ENCODE measurements at places on chromosomes 6 and 20.

- DNase-seq: no peak
Observed at GRCh38 chr6:71402096-71402495, 113.5 kb downstream of the OGFRL1 start.

DNA sequence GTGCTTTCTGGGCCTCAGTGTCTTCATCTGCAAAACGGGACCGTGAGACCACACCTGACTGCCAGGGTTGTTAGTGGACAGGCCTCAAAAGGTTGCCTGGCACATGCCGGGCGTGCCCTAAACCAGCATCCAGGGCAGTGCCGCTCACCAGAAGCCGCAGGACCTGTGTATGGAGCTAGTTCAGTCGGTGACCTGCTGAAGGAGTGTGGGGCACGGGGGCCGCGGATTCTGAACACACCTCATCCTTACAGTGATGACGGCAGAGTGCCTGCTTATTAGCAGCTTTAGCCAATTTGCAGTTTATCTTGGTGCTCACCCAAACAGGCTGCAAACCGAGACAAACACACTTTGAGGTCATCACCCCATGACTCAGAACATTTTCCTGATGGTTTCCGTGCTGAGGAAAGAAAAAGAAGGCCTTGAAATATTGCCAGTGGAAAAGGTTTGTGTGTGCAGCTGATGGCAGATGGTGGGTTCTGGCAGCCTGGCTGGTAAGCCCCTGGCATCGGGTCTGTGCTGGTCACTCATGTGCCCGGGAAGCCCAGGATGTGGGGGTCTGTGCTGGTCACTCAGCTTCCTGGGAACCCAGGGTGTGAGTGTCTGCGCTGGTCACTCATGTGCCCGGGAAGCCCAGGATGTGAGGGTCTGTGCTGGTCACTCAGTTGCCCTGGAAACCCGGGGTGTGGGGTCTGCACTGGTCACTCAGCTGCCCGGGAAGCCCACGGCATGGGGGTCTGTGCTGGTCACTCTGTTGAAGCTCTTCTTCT is 153.8 kb downstream of the ERMARD start:
- DNase-seq: peak; percentile 25

DNA sequence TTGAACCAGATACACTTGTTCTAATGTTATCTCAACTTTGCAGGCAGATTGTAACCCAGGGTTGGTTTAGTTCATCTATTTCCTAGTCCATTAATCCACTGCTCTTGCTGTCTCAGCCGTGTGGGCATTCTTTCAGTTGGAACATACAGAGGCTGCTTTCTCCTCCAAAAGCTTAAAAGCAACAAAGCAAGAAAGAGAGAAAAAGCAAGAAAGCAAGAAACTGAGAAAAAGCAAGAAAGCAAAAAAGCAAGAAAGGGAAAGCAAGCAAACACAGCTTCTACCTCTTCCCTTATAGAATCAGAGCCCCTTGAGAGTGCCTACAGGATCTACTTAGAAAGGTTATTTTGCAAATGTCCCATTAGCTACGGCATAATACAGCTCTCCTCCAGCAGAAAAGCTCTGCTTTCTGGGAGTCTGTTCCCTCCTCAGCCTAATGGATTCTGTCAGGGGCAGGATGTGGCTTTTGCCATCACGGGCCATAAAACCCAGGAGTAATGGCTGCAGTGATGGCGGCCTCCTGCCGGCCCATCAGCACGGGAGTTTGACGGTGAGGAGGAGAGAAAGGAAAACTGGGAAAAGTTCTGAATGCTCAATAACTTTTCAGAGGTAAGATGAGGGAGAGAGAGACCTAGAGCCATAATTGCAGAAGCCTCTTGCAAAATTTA is 156.8 kb upstream of the JARID2 start:
- DNase-seq: no peak

GRCh38 chr6:160085713-160086505 is 35.7 kb upstream of the SLC22A1 start:
- no peak for DNase-seq

GRCh38 chr6:28675600-28675999 is 149.9 kb downstream of the GPX5 start:
- DNase-seq: no peak

- no peak for DNase-seq
Observed at GRCh38 chr20:58630063-58630462, 21.0 kb upstream of the STX16 start.

DNA sequence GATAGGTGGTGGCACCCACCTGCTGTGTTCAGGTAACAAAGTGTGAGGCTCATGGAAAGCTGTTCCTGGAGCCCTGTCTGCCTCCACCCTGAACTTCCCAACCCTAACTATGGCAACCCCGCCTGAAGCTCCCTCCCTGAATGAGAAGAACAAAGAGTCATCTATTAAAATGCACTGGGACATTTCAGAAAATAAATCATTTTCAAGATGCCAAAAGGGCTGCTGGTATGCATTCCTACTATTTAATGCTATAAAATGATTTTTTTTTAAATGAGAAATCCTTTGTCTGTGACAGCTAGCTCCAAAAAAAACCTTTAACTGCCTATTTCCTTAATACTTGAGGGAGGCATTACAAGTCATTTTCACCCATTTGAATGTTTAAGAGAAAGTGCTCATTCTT is 84.3 kb upstream of the MRPS10 start:
- no peak for DNase-seq

DNA sequence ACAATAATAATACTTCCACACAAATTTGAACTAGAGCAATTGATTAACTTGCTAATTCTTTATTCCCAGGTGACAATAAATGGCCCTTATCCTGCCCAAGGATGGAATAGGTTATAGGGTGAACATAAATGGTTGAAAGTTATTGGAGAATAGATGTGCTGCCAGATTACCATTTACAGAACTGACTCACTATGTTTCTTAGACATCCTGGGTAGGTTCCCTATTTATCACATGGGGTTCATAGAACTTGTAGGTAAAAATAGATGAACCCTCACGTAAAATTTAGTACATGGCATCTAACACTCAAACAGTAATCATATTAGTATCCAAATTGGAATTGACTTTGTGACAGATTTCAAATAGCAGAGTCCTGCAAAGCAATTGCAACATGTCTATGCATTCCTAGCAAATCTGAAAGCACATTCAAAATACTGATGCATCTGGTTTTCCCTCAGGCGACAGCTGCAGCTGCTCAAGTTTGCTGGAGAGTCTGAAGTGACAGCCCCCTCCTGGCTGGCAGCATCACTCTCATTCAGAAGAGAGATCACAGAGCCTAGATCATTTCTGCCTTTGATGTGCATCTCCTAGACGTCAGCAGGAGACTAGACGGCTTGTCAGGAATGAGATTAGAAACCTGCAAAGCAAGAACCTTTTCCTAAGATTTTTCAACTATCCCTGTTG is 80.2 kb upstream of the RNF217 start:
- DNase-seq: no peak

- DNase-seq: no peak
Observed at GRCh38 chr6:29477923-29478450, 9.8 kb downstream of the MAS1L start.

DNA sequence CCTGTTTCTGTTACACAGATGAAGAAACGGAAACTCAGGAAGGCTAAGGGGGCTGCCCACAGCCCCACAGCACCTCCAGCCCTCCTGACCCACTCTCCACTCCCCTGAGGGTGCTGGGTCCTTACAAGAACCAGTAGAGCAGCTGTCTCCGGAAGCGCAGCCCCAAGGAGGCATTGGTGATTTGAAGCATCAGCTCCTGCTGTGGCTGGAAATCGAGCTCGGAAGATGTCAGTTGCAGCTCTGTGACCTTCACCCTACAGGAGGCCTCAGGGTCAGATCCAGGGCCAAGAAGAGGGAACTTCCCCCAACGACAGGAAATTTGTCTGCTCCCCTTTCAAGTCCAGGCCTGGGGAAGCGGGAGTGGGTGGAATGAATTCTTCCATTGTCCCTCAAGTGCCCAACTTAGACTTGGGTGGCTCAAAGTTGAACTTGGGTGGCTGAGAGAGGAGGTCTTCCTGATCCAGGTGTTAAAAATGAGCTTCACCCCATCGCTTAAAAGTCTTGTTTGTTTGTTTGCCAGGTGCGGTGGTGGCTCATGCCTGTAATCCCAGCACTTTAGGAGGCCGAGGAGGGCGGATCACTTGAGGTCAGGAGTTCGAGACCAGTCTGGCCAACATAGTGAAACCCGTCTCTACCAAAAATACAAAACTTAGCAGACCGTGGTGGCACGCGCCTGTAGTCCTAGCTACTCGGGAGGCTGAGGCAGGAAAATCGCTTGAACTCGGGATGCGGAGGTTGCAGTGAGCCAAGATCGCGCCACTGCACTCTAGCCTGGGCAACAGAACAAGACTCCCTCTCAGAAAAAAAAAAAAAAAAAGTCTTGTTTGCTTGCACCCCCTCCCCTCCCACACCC is 1.9 kb downstream of the PLTP start:
- no peak for DNase-seq

DNA sequence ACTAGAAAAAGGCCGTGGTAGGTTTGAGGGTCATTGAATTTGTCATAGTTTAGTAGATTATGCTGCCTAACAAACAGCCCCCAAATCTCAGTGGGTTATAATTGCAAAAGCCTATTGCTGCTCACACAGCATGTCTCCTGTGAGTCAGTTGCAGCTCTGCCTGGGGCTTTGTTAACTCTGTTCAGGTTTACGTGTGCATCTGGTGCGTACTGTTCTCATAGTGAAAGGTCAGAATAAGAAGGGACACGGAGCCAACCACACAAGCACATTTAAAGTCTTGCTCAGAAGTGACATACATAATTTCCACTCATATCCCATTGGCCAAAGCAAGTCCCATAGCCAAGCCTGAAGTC is 48.1 kb upstream of the BMP2 start:
- DNase-seq: no peak

Measured in DMS53 (cell line).